KBM-7 (cell line): ENCODE measurements at places on chromosomes 2 and 18.

- no peak for DNase-seq
Measured at GRCh38 chr2:237726401-237726830, 72.2 kb upstream of the RBM44 start.

DNA sequence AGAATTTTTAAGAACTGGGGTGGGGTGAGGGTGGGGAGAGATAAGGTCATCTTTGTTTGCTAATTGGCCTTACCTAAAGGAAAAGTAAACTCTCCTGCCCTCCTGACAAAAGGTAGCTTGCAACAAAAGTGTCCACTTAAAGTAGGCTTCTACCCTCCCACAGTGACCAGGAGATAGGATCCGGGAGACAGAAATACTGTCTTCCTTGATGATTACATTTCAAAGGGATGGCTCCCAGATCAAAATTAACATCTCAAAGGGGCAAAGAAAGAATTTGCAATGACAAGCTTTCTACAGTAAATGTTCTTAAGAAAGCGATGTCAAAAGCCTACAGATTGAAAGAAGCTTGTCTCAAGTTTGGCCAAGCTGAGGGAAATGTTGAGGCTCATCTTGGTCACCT is 775.3 kb downstream of the CPS1 start:
- DNase-seq, result no peak

DNA sequence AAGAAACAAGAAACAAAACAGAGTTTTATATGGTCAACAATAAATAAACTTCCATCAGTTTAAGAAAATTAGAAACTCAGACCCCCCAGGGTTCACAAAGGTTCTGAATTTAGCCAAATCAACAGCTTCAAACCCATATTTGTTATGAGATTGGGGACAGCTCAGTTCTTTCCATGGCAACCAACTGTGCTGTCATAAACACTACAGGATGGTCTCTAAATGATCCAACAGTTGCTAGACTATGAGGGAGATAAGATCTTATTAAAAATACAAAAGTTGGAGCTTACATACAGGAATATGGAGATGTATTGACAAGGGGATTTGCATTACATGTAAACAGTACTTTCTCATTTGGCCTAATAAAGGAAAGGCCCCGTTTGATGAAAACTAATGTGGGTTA is 154.6 kb upstream of the CTAGE1 start:
- DNase-seq, result no peak

GRCh38 chr2:67579216-67579615 is 182.1 kb downstream of the ETAA1 start:
- no peak for DNase-seq

DNA sequence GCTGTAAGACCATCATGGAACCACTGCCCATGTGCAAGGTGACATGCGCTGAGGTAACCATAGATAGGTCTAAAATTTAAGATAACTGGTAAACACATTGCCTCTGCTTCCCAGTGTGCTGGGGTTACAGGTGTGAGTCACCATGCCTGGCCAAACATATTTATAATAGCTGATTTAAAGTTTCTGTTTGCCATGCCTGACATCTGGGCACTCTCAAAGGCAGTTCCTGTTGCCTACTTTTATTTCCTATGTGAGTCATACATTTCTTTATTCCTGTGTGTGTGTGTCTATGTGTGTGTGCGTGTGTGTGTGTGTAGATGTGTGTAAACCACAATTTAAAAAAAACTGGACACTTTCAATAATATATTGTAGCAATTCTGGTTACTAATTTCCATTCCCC is 415.2 kb upstream of the NETO1 start:
- no peak for DNase-seq

GRCh38 chr18:35158728-35159450 is 81.9 kb upstream of the ZNF397 start:
- DNase-seq, result peak; percentile 96

- DNase-seq, result peak; percentile 78
Measured at GRCh38 chr2:20635675-20636584, 15.0 kb downstream of the HS1BP3 start.

DNA sequence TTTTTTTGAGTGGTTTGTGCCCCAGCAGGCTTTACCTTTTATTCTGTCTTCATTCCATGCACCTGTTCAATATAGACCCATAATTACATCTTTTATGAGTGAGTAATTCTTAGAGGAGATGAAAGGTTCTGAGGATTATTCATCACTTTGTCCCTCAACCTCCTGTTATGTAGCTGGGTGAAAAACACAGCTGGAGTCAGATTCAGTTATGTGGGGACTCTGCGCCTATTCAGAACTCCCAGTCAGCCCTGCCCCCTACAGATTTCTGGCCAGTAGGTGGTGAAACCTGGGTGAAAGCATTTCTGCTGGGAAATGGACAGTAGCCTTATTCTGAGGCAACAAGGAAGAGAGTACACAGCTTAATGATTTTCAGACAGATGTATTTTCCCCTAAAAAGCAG is 107.8 kb downstream of the MGAT5 start:
- no peak for DNase-seq

GRCh38 chr2:222671259-222672067 is at the start of gene MOGAT1:
TSS of gene MOGAT1 (plus strand) at chr2:222671658. CDS start at chr2:222671786, 128 bp downstream.
- no peak for DNase-seq

GRCh38 chr2:70745276-70745825 is 22.6 kb downstream of the ADD2 start:
- no peak for DNase-seq

GRCh38 chr2:44267796-44268648 is 7.3 kb upstream of the SLC3A1 start:
- no peak for DNase-seq

DNA sequence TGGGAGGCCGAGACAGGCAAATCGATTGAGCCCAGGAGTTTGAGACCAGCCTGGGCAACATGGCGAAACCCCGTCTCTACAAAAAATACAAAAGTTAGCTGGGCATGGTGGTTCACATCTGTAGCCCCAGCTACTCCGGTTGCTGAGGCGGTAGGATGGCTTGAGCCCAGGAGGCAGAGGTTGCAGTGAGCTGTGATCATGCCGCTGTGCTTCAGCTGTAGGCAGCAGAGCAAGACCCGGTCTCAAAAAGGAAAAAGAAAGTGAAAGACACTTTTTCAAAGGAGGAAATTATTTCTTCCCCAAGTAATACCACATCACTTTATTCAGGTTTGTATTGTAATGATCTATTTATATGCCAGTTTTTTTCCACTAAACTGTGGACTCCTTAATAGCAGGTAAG is 35.7 kb upstream of the TAF4B start:
- DNase-seq, result peak; percentile 9

DNA sequence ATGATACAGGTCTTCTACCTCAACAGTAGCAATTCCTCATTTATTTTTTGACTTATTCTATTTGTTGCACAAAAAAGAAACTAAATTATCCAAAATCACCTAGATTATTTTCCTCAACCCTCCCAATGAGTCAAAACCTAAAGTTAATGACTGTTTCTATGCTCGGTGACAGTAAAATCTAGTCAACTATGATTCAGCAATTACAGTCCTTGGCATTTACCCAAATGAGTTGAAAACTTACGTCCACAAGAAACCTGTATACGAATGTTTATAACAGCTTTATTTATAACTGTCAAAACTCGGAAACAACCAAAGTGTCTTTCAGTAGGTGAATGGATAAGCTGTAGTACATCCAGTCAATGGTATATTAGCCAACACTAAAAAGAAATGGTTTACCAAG is 439.3 kb downstream of the CBLN2 start:
- no peak for DNase-seq

GRCh38 chr2:185374878-185375277 is 363.7 kb upstream of the FSIP2 start:
- no peak for DNase-seq

DNA sequence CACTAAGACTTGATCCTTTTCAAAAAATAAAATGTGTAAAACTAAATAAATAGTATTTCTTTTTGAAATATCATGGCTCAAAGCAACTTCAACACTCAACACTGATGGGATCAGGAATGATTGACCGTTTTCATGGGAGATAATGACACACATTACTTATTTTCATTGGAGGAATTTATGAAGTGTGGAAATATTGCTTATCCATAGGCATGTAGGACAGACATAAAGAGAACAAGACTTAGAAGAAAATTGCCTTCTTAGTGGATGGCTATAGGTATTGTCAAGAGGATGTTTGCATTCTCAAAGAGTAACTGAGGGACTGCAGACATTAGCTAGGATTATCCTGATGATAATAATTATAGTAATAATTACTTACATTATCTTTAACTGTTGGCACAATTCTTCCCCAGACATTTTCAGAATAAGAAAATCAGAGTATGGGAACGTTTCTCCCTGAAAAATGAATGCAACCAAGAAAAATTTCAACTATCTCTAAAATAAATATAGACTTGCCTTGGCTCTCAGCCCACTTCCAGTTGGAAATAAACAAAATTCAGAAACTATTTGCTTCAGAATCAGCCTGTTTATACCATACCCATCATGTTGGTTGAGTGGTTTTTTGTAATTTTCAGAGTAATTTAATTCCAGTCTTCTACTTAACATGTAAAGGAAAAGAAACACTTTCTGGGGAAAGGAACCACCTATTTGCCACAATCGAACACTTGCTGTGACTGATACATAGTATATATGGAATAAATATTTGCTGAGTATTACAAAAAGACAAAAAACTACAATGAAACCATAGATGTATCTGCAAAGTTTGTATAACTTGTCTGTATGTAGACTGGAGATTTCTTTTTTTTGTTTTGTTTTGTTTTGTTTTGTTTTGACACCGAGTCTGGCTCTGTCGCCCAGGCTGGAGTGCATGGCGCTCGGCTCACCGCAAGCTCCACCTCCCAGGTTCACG is 165.7 kb downstream of the TMX3 start:
- no peak for DNase-seq

GRCh38 chr2:237556773-237557632 is 9.4 kb upstream of the PRLH start:
- DNase-seq, result no peak

GRCh38 chr2:33891616-33892015 is 292.5 kb upstream of the FAM98A start:
- no peak for DNase-seq

GRCh38 chr18:2424420-2424819 is 146.9 kb downstream of the METTL4 start:
- DNase-seq, result no peak

- peak; percentile 28 for DNase-seq
Measured at GRCh38 chr2:127158614-127159290, 51.8 kb upstream of the BIN1 start.

DNA sequence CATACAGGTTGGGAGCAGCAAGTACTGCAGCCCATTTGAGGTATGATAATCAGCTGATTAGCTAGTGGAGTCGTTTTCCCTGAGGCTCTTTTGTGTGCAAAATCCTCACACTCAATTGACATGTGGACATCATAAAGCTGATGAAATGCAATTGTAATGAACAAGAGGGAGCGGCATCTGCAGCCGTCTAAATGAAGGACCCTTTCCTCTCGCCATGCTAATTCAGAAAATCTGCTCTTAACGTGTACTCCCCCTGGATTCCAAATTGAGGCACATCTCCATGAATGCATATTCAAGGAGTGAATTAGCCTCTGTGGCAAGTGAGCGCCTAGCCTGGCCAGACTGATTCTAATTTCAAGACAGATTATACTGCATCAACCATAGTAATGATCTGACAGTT is 260.9 kb upstream of the ATP5MC3 start:
- no peak for DNase-seq

DNA sequence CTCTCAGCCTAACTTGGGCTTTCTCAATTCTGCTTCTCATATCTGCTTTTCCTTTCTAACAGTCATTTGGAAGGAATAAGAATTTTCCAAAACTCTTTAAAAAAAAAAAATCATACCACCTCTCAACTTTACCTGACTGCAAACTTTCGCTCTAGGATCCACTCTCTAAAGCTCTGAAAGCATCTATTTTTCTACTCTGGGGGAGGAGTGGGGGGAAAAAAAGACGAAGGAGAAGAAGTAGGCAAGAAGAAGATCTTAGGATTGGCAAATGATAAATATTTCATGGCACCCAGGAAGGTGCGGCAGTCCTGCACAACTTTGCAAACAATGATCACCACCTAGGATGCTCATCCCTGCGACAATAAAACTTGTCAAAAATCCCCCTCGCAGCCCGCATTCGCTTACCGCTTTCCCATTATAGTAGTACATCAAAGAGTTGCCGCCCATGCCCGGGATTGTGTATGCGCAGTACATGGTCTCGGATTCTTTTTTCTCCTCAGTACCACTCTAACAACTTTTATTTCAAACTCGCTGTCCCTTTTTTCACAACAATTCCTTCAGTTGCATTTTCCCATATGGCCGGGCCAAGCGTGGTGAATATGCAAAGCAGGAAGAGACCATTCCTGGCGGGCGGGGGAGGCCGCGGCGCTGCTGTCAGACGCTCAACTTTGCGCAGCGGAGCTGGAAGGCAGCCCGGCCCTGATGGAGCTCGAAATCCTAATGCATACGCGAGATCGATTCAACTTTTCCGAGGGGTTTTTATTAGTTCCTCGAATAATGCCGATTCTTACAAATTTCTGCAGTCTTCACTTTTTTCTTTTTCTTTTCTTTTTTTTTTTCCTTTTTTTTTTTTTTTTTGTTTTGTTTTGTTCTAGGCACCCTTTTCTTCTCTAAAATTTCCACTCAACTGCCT is 266.5 kb downstream of the TCF4 start:
- peak; percentile 83 for DNase-seq

- DNase-seq, result no peak
Measured at GRCh38 chr2:12858786-12859185, 142.1 kb downstream of the TRIB2 start.

DNA sequence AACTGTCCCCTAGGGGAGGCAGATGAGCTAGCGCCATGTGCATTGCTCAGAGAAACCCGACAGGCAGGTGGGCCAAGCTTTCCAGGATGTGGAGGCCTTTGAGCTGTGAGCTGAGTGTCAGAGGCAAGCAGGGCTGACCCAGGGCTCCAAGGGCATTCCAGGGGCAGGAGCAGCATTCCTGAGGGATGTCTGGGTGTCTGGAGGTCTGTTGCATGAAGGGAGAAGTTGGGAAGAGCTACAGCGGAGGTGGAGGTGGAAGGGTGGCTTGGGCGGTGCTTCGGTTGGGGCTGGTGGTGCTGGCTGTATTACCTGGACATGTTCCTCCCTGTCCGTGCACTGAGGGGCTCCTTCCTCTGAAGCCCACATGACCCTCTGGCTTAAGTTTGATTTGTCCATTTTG is 102.8 kb downstream of the RNF144A start:
- no peak for DNase-seq

- DNase-seq, result no peak
Measured at GRCh38 chr2:60351802-60352201, 201.7 kb downstream of the BCL11A start.

DNA sequence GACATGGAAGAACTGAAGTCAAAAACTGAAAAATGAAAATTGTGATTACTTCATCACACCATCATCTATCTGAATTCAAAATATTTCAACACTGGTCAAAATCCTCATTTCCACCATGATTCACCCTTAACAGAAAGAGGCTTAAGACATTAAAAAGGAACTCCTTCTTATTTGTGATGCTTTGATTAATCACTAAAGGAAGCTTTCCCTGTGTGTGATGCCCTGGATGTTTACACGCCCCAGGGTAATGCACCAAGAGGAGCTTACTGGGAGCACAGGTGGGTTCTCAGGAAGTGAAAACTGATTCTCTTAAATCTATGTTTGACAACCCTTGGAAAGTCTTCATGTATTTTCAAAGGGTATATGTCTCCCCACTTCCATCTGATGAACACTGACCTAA is 11.5 kb downstream of the GRB14 start:
- no peak for DNase-seq

- DNase-seq, result no peak
Measured at GRCh38 chr18:34933909-34934661, 107.1 kb upstream of the MAPRE2 start.

GRCh38 chr2:119175517-119175916 is 17.0 kb upstream of the C1QL2 start:
- no peak for DNase-seq

- no peak for DNase-seq
Measured at GRCh38 chr2:105643405-105644173, 101.1 kb upstream of the NCK2 start.
